Activated CD8-positive, alpha-beta memory T cell treated with anti-CD3 and anti-CD28 coated beads for 48 hours (primary cell): ENCODE measurements at places on chromosomes 5 and 9.

DNA sequence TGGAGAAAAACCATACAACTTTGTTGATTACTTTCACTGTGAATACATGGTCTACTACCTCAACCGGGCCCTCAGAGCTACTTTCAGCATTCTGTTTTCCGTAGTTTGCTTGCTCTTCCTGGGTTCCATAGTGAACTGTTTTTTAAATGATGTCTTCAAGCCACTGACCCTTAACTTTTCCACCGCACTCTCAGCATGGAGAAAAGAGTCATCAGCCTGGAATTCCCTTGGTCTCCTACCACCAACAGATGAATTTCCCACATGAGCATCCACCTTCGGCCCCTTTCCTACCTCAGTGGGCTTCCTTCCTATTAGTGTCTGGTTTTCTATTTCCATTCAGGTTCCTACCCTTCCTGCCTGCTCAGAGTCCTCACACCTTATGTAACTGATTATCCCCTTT is 135.9 kb upstream of the ADAMTSL1 start:
- DNase-seq = no peak

DNA sequence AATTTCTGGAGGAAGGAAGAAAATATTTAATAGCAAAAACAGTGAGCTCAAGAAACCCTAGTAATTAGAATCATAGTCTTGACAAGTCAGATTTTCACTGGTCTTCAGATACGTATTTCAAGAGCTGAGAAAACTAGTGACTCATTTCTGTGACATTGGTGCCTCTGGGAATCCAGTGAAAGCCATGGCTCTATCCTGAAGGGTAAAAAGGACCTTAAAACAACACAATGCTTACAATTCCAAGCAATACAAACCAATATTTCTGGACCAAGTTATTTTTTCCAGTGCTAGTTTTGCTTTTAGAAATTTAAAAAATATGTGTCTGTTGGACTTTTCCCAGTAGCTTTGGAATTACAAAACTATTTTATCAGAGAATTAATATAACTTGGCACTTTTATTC is 140.3 kb downstream of the LPAR1 start:
- no peak for DNase-seq

DNA sequence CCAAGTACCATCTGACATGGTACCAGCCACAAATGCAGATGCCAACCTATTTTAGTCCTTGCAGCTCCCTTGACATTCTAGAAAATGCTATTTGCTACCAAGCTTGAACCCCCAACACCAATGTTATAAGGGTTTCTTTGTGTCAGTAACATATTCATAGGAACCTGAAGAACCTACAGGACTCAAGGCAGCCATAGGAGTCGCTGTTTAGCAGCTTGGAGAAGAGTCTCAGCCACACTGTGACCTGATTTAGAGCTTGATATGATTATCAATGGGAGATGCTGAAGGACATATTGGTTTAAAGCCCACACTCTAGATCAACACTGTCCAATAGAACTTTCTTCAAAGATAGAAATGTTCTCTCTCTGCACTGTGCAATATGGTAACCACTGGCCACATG is 6.4 kb upstream of the ZFR start:
- DNase-seq = no peak

DNA sequence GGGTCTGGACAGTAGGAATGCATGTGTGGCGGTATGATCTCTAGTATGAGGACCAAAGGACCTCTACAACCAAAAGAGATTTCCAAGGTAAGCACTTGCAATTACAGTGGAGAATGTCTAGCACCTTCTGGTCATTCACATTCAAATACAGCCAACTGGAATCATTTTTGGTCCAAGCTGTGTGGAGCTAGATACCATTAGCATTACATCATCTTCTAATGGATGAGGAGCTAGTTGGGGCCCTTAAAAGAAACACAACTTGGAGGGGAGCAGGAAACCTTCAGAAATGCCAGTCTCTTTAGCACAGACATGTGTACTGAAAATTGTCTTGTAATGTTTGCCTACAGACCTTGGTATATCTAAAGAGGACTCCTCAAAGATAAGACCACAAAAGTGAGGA is 244.7 kb downstream of the BNC2 start:
- no peak for DNase-seq

DNA sequence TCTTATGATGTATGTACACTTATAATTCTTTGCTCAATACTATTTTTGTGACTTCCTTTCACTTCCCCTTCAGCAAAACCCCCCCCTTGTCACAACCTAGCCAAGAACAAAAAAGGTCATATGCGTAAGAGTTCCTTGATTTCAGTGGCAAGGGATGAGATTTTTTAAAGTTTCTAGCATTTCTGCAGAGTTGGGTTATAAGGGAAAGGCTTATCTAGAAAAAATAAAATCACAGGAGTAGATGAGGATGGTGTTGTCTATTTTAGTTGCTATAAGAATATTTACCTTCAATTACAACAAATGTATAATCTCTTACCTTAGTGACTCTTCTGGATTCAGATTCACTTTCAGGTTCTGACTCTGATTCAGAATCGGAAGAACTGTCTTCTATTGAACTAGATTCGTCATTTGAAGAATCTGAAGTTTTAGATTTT is 184.6 kb downstream of the AP3B1 start:
- DNase-seq = no peak

DNA sequence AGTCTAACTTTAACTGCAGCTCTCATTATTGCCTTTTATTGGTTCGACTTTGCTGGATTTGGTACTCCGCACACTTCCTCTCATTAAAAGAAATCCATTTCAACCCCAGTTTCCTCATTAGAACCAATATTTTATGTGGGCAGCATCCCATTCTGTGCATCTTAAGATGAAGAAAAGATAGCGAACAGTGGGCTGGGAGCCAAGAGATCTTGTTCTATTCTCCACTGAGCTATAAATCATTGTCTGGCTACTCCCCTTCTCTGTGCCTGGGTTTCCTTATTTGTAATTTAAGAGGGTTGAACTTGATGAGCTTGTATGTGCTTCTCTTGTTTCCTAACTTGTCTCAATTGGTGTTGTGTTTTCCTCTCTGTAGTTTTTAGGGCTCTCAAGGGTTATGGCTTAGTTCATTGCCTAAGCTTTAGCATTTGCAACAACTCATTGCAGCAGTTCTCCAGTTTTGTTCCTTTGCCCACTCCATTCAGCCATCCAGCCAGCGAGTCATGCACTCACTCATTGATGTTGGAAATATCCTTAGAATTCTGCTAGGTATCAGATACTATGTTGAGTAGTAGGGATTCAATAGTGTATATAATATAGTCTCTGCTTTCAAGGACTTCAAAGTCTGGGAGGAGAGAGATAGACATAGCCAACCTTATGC is 273.3 kb upstream of the TNC start:
- DNase-seq = no peak

- no peak for DNase-seq
These were observed 48.9 kb upstream of the TTC23L start for GRCh38 chr5:34790069-34790468.

DNA sequence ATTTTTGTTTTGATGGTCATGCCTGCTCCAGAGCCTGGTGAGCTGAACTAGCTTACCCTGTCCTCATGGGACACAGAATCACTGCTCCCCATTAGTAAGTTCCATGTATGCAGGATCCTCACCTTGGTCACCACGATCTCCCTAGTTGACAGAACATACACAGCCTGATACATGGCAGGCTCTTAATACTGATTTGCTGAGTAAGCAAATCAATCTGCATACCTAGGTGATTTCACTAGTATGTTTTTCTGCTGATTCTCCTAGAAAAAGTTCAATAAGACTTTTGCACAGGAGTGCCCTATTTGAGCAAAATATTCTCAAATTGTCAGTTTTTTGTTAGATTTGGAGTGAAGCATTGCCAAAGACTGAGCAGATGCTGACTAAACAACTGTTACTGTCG is 113.7 kb downstream of the ACER2 start:
- no peak for DNase-seq

- DNase-seq = no peak
These were observed 35.1 kb downstream of the SKIC3 start for GRCh38 chr5:95519681-95520080.

DNA sequence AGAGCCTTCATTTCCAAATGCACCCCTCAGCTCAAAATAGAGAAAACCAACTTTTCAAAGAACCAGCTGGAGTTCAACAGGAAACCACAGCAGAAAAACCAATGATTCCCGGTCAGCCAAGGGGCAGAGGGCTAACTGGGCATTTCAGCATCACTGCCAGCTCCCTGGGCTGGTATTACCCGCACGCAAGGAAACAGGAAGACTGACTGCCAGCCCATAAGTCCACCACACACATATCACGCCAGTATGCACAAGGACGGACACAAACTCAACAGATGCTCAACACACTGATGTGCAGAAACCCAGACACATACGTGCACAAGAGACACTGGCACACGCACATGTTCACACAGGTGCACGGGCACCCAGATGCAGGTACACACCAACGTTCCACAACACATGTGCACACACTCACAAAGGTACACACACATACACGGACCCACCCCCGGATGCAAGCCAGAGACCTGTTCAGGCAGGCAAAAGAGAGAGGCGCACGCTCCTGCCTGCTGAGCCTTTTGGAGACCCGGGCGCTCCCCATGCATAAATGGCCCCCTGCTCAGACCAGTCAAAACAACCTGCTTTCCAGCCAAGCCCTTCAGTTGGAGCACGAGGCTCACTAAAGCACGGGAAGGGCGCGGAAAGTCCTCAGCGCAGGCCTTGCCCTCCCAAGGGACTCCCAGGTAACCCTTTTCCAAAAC is 2.1 kb downstream of the ADAMTS2 start:
- no peak for DNase-seq

DNA sequence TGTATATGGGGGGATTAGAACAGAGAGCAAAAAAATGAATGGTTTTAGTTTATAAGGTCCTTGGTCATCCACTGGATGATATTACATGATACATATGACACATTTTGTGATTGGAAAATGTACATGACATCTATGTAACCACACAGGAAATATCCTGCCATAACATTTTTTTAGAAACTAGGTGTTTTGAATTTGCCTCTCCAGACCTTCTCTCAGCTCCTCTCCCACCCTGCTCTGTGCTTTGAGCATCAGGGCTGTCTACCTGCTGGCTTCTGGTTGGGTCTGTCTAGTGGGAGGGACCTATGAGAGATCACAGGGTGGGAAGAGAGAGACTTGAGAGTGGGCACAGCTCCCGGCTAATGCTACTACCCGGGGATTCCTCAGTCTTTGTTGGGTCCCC is 24.4 kb downstream of the AKNA start:
- DNase-seq = no peak
